ENCODE measurements at places on chromosomes 3 and 15.

GRCh38 chr15:97903971-97904572 is 56.4 kb upstream of the ARRDC4 start:
- peak; percentile 27 for DNase-seq

- no peak for DNase-seq
These were observed 533.7 kb upstream of the ATP11B start for GRCh38 chr3:182259579-182259978.

GRCh38 chr3:87436781-87437543 is 160.6 kb upstream of the POU1F1 start:
- DNase-seq, result no peak

GRCh38 chr15:77808075-77808474 is 175.4 kb upstream of the LINGO1 start:
- DNase-seq, result no peak

DNA sequence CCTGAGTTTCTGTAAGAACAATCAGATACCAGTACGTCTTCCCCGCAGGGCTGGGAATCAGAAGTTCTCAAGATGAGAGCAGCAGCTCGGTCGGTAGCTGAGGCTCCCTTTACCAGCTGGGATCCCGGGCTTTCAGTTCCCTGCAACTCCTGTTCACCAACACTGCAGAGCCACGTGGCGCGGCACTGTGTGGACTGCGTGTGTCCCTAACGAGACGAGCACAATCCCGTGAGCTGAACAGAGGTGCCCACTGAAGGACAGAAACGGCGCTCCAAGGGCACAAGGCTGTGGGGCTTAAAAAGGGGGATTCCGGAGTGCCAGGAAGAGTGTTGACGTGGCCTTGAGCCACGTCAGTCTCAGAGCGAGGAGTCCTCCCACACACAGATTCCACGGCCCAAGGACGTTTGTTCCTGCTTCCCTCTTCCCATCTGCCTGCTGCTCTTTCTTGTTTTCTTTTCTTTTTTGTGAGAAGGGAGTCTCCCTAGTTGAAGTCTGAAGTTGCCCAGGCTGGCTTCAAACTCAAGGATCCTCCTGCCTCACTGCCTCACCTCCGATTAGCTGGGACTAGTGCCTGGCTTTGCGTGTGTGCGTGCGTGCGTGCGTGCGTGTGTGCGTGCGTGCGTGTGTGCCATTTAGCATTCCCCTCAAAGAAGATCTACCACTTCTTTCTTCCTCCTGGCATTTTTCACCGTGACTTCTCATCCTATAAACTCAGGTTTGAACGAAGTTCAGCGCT is 37.1 kb upstream of the RPL35A start:
- DNase-seq, result no peak

GRCh38 chr3:120214176-120214575 is 70.8 kb downstream of the GPR156 start:
- no peak for DNase-seq

DNA sequence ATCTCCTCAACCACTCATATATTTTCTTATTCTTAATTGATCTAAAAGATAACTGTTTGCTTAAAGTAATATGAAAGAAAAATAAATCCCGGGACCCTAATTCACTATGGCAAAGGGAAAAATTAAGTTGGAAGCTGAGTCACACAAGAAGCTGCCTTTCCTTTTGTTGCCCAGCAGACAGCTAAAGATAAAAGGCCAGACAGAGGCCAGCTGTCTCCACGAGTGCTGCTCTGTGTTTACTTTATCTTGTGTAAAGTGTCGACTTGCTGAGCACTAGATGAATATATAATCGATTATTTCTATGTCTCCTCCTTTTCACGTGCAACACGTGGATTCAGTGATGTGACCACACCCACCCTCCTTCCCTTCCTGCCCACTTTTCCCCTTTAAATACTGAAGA is 52.8 kb upstream of the NSMCE3 start:
- no peak for DNase-seq

GRCh38 chr3:175695251-175695650 is 836.1 kb downstream of the NAALADL2 start:
- DNase-seq, result no peak

GRCh38 chr3:156750874-156751245 is 75.3 kb upstream of the LEKR1 start:
- DNase-seq, result no peak

DNA sequence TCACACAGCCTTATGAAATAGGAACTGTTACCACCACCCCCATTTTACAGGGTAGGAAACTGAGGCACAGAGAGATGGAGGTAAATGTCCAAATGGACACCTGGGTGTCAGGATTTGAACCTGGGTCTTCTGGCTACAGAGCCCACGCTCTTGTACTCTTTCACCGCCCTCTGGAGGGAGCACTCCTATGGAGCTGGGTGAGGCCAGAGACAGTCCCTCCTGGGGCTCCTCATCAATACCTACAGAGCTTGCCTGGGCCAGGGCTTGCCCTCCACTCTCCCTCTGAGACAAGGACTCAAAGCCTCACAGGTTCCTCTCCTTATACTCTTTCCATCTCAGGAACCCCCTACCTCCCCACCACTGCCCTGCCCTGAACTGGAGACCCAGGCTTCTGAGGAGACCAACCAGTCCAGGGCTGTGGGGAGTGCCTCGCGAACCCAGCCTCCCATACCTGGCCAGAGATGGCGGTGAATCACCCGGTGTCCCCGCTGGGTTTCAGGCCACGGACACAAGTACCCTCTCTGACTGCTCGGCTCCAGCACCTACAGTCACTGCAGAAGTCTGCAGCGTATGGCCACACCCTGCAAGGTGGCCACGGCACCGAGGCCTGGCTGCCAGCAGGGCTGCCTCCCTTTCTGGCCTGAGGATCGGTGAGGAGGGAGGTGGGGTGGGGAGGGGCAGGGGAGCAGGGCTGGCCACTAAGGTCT is 22.1 kb upstream of the ATP2B2 start:
- DNase-seq, result no peak

DNA sequence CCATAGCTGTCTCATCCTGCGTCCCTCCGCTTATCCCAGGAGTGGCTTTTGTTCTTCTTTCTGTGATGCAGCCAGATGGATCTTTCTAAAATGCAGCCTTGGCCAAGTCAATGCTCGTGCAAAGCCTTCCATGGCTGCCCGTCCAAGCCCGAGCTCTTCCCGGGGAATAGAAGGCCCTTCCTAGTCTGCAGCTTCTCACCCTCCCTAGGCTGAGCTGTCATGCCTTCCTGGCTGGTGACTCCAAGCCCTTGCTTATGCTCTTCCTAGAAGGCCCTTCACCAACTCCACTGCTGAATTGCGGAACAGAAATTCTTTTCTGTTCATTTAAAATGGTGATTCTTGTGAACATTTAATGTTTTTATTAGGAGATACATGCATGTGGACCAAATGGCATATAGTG is 95.9 kb downstream of the SMAD6 start:
- DNase-seq, result no peak

DNA sequence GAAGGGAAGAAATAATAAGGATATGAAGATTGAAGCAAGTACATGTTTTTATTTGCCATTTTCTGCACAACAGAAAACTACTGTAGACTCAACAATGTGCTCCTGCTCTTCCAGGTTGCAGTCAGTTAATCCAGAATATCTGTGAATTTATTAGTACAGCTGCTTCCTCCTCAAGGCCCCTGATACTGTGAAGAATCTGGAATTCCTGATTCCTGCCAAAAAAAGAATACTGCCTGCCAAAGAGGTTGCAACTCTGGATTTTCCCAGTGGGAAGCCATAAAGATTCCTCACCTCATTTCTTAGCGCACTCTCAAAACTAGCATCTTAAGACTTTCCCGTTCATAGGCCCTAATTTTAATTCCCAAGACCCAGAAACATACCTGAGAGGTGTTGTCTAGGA is 33.6 kb upstream of the LRRC3B start:
- DNase-seq, result no peak

DNA sequence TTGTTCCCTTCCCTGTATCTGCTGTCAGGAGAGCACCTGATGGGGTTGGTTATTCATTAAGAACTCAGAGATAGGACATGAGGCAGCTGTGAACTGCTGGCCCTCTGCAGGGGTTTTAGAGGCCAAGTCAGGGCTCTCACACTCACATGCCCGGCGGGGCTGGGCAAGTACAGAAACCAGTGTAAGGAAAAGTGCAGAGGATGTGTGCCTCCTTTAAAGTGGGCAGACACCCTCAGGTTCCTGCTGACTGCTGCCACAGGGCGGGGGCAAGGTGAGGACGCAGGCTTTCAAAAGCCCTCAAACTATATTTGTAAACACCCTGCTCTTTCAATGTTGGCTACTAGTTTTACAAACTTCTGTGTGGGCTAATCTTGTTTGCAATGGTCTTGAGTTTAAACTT is 22.4 kb downstream of the CXCR6 start:
- DNase-seq, result no peak

DNA sequence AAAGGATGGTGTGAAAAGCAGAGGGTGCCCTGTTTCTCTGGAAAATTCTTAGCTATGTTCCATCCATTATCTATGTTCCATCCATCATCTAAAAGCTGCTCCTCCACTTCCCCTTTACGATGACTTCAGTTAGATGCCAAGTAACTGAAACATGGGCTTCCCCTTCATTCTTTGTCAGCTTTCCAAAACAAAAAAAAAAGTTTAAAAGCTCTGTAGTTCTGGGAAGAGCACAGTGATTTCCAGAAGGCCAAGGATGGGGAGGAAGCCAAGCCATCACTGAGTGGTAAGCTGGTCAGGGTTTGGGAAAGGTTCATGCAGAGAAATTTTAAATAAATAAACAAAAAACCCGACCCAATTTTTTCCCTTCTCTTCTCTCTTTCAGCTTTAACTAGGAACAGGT is 111.5 kb downstream of the CFAP44 start:
- DNase-seq, result no peak

DNA sequence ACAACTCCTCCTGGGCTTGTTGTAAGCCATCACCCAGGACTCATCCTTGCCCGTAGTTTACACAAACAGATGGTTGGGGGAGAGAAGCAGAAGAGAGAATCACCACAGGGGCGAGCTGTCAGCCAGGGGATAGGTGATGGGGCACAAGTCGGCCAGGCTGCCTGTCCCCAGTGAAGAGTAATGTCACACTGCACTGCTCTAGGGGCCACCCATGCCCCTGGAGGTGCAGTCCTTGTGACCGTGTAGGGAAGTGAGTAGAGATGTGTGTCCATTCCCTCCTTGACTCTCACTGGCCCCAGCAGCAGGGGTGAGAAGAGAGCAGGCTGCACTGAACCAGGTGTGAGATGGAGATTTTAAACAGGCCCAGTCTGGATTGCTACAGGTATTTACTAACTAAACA is 17.1 kb upstream of the PRSS50 start:
- DNase-seq, result no peak

DNA sequence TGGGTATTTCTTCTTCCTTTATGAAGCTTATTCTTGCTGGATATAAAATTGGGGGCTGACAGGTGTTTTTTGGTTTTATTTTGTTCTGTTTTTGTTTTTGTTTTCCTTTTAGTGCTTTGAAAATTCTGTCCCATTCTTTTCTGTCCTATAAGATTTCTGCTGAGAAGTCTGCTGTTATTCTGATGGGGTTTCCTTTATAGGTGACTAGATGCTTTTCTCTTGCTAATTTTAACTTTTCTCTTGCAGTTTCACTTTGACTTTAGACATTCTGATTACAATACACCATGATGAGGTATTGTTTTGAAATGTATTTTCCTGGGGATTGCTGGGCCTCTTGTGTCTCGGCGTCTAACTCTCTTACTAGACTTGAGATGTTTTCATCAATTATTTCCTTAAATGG is 22.8 kb downstream of the TTC14 start:
- DNase-seq, result no peak

DNA sequence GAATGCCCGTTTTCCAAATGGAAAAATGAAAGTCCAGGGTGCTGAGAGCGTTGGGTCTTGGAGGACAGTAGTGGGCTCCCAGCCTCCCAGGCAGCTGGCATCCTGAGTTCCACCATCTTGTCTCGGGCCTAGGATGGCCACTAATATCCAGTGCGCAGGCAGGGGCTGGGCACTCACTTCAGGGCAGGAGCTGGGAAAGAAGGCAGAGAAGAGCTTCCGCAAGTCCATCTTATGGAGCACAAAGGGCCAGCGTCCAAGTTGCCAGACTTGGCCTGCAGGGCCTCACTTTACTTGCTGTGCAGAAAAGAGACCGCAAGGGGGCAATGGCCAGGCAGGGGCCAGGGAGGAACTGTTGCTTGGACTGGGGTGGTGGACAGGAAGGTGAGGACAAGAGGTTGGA is 46.1 kb downstream of the IQSEC1 start:
- DNase-seq, result no peak

DNA sequence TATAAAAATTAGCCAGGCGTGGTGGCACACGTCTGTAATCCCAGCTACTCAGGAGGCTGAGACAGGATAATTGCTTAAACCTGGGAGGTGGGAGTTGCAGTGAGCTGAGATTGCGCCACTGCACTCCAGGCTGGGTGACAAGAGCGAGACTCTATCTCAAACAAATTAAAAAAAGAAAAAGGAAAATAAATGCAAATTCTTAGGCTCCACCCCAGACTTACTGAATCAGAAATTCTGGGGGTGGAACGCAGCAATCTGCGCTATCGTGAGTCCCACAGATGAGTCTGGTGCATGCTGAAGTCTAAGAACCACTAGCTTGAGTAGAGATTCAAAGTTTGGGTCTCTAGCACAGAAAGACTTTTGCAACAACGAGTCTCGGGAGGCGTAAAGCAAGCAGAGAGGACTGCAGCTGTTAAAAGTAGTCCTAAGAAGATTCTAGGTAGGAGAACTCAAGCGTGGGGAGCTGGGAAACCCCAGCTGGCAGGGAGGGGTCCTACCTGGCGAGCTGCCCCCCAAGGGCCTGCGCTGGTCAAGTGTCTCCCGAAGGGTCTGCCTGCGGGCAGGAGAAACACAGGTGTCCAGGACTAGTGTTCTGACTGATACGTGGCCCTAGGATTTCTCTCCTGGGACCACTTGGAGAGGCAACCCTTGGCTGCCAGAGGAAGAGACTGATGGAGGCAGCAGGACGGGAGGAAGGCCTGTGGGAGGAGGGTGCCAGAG is 21.9 kb downstream of the CEP19 start:
- DNase-seq, result no peak

- no peak for DNase-seq
These were observed 302.9 kb upstream of the LRRFIP2 start for GRCh38 chr3:37477275-37477674.

- DNase-seq, result peak; percentile 78
These were observed 2.5 kb downstream of the XIRP1 start for GRCh38 chr3:39189959-39190269.

DNA sequence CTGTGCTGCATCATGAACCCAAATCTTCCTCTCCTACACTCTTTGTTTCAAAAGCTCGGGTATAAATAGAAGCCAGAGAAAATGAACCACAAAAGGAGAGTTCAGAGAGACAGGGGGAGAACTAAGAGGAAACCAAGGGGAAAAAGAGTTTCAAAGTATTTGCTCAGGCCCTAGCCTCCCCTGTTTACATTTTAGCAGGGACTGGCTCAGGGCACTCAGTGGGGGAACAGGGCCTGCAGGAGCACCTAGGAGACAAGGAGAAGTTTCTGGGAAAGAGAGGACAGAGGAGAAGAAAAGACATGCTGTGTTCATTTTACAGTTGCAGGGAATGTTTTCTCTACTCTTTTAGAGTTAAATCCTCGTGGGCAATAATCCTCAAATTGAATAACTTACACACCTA is 8.5 kb upstream of the IL17RD start:
- no peak for DNase-seq

- DNase-seq, result no peak
These were observed 1016.8 kb downstream of the NTRK3 start for GRCh38 chr15:87239582-87240230.

- DNase-seq, result no peak
These were observed 9.3 kb downstream of the EFCC1 start for GRCh38 chr3:129010310-129010956.

GRCh38 chr3:12487786-12488185 is 3.5 kb downstream of the TSEN2 start:
- DNase-seq, result no peak

Measured in NAMALWA (cell line).